ENCODE measurements at places on chromosomes 13 and 19. TPM values are rescaled to one million over a fixed set of nuclear protein-coding genes. Genes with fewer than 3 reads are reported as not detected.

PSG2 gene
- not detected for total RNA-seq

GRIK5 gene
- total RNA-seq = 37.1 TPM

URI1 gene
- 73.5 TPM for total RNA-seq

FXYD3 gene
- not detected for total RNA-seq

SPRED3 gene
- 2.0 TPM for total RNA-seq

ZNF610 gene
- total RNA-seq = 11.8 TPM

ZFP82 gene
- 35.4 TPM for total RNA-seq

OR7A5 gene
- not detected for total RNA-seq

KIR2DL4 gene
- not detected for total RNA-seq

IGLON5 gene
- total RNA-seq = 7.9 TPM

GPR108 gene
- total RNA-seq = 11.6 TPM

OR10H1 gene
- total RNA-seq = not detected

DLEU7 gene
- total RNA-seq = 20.2 TPM

FAM124A gene
- 9.8 TPM for total RNA-seq

CYP2A7 gene
- not detected for total RNA-seq

APLP1 gene
- 162 TPM for total RNA-seq

TJP3 gene
- total RNA-seq = under 0.01 TPM

ZNF878 gene
- 0.25 TPM for total RNA-seq

FLT1 gene
- total RNA-seq = 16.2 TPM

AMH gene
- total RNA-seq = 0.74 TPM

FREM2 gene
- total RNA-seq = 2.5 TPM

SPTBN4 gene
- 25.6 TPM for total RNA-seq

COX7A1 gene
- total RNA-seq = 1.5 TPM

PRKCG gene
- total RNA-seq = 2.0 TPM

LILRB1 gene
- under 0.01 TPM for total RNA-seq

ZNF534 gene
- 2.7 TPM for total RNA-seq

ZNF317 gene
- total RNA-seq = 15.7 TPM

SLC25A30 gene
- total RNA-seq = 9.1 TPM

ZNF625 gene
- 17.9 TPM for total RNA-seq

SLC5A5 gene
- 1.5 TPM for total RNA-seq

DACT3 gene
- 14.5 TPM for total RNA-seq

CERS1 gene
- 22.4 TPM for total RNA-seq

CEBPA gene
- 1.2 TPM for total RNA-seq

ZNF562 gene
- total RNA-seq = 78.4 TPM

CACNA1A gene
- total RNA-seq = 46.7 TPM

ONECUT3 gene
- total RNA-seq = not detected

CGB1 gene
- not detected for total RNA-seq

ITGBL1 gene
- total RNA-seq = 2.2 TPM

UBE2M gene
- total RNA-seq = 37.1 TPM

NKPD1 gene
- 0.49 TPM for total RNA-seq

LGALS4 gene
- total RNA-seq = not detected

FUT6 gene
- total RNA-seq = not detected

ERICH6B gene
- total RNA-seq = 0.25 TPM

UBE2L5 gene
- total RNA-seq = not detected

ZNF773 gene
- total RNA-seq = 17.0 TPM

CGB2 gene
- total RNA-seq = not detected

ZNF177 gene
- total RNA-seq = 10.1 TPM

ZNF221 gene
- 23.8 TPM for total RNA-seq

TSSK6 gene
- total RNA-seq = 1.2 TPM

SNRNP70 gene
- total RNA-seq = 110 TPM

CLEC17A gene
- total RNA-seq = not detected

Measured in temporal lobe (tissue), 4 donors.